ENCODE measurements at places on chromosomes 5 and 9.

DNA sequence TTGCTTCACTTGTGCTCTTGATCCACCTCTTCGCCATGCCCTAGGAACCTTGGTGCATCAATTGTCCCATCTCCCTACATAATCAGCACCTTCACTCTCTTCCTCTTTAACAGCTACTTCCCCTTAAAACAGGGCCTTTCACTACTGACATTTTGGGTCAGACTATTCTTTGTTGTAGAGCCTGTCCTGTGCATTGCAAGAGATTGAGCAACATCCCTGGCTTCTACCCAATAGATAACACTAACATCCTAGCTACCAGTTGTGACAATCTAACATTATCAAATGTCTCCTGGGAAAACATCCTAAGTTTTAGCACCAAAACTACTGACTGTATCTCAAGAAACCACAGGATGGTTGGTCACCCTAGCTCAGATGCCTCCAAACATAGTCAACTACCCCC is 854.3 kb upstream of the DMAC1 start:
- DNase-seq: no peak

- no peak for DNase-seq
Measured at GRCh38 chr9:121067640-121068039, 7.1 kb upstream of the CNTRL start.

GRCh38 chr5:71586941-71587765 is at the start of gene MCCC2:
TSS of gene MCCC2 (plus strand) at chr5:71587340. CDS start at chr5:71587426, 86 bp downstream.
- peak; percentile 66 for DNase-seq

- no peak for DNase-seq
Measured at GRCh38 chr5:121430538-121430937, 421.1 kb upstream of the FTMT start.

DNA sequence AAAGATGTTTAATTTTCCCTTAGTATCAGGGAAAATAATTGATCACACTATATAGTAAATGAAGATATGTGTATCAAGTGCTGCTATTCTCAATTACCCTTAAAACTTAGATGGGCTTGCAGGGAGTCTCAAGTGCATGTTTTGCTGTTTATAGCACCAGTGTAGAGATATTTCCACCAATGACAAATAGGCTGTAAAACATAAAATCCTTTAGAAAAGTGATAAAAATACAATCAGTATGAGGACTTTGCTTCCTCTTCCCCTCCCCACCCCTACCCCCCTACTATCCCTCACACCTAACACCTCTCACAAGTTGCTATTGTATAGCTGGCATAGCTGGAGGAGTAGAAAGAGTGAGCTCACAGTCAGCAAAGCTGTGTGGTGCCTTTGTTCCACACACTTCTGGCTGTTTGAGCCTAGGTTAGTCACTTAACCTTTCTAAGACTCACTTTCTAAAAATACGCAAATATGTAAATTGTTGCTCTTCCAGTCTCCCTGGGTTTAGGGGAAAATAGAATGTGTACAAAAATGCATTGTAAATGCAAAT is 93.1 kb downstream of the PDE4D start:
- DNase-seq: no peak

DNA sequence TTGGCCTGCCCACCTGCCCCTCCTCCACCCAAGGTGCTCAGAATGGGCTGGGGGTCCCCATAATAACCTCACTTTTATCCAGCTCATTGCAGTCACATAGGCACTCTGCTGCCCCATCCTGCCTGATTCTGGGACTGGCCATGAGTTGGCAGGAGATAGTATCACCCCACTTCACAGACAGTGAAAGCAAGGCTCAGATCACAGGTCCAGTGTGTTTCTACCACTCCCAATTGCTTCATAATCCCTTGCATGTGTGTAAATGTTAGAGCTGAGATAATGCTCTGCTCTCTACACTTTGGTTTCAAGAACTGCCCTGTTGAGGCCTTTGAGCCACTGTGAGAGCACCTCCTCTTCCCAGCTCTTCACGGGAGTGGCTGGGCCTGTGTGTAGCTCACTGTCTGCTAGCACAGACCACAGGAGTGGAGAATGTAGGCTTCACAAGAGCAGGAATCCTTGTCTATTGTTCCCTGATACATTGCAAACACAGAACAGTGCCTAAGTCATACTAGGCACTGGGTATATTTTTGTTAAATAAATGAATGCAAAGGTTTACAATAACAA is 8.4 kb downstream of the PCYOX1L start:
- DNase-seq: no peak

GRCh38 chr5:14665949-14666348 is 1.4 kb downstream of the OTULIN start:
- DNase-seq: no peak

GRCh38 chr5:420632-421286 is 22.2 kb upstream of the EXOC3 start:
- DNase-seq: no peak

DNA sequence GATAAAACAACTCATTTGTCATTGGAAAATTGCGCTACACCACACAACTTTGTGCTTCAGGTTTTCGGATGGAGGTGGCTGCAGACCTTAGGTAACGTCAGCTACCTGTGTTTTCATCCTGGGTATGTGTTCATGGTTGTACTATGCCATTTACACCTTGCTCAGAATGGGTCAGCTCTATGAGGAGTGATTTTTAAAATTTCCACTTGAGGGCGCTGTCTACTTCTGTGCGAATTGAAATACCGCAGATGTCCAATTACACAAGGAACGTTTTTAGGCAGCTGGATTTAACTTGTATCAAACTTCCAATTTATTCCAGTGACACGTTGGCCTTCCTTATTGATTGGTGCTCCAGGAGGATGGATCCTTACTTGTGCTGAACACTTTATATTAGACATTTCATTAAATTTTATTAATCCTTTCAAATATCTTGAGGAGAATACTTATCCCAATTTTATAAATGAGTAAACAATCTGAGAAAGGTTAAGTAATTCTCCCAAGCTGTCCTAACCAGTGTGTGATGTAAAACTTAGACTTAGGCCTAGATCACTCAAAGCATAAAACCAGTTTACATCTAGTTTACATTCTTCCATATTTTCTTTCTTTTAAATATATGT is 23.4 kb downstream of the DMRTA1 start:
- DNase-seq: no peak

DNA sequence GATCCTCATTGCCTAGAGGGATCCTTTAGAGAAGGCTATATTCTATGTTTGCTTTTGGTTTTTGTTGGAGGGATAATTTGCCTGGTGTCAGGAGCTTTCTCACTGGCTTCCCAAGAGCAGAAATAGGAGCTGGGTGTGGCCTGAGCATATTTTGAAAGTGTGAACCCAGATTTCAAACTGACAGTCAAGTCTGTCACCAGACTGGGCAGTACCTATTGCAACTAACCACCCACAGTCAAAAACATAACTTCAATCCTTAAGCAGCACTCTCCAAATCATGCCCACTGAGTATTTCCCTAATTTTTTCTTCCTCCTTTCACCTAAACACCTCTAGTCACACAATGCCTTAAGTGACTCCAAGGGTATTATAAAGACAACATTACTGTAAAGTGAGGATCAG is 278.4 kb downstream of the EBF1 start:
- no peak for DNase-seq

GRCh38 chr9:27581826-27582225 is 8.5 kb upstream of the C9orf72 start:
- DNase-seq: no peak

GRCh38 chr5:81762853-81763252 is 12.0 kb upstream of the SSBP2 start:
- DNase-seq: no peak

DNA sequence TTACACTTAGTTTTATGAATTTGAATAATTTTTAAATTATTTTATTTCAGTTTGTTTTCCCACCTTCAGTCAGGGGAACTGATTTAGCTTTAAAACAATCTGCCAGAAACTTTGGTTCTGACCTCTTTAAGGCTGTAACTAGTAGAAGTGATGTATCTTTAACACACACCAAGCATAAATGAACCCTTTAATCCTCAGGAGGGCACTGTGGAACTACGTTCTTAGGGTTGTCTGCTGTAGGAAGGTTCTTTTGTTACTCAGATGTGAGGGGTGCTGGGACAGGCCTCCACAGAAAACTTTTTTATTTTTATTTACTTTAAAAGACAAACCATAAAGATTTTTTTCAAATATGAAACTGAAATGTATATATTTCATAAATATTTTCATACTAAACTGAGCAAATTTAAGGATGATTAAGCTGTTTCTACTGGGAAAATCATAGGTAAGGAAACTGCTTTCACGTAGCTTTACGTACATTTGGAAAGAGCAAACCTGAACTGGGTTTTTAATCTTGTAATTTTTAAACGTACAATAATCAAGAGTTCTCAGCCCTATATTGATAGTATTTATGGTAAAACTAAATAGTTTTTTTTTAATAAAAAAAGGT is 5.3 kb downstream of the KLF4 start:
- DNase-seq: peak; percentile 34
